Gastrocnemius medialis (tissue), 4 donors: ENCODE measurements at places on chromosomes 1 and 21. TPM values are rescaled to one million over a fixed set of nuclear protein-coding genes. Genes with fewer than 3 reads are reported as not detected.
A peak's percentile ranks its signal among the peaks of the same experiment; 100 is the strongest.

GRCh38 chr1:173475564-173476196, 1.5 kb upstream of the PRDX6 start:
- peaks cover 41% of the 10 kb centered on the region for H3K4me1 ChIP-seq
- H3K4me3 ChIP-seq = peak overlapping the region; percentile 88
- peaks cover 14% of the 10 kb centered on the region for H3K36me3 ChIP-seq
- DNase-seq = no peak
- H3K27ac ChIP-seq = peak overlapping the region; percentile 95

GRCh38 chr1:206832352-206832880, 33.0 kb upstream of the IL20 start:
- no peak overlapping the region for H3K27ac ChIP-seq
- H3K4me1 ChIP-seq = no peaks in the 10 kb centered on the region
- DNase-seq = no peak
- no peak overlapping the region for H3K4me3 ChIP-seq
- no peaks in the 10 kb centered on the region for H3K36me3 ChIP-seq

DNA sequence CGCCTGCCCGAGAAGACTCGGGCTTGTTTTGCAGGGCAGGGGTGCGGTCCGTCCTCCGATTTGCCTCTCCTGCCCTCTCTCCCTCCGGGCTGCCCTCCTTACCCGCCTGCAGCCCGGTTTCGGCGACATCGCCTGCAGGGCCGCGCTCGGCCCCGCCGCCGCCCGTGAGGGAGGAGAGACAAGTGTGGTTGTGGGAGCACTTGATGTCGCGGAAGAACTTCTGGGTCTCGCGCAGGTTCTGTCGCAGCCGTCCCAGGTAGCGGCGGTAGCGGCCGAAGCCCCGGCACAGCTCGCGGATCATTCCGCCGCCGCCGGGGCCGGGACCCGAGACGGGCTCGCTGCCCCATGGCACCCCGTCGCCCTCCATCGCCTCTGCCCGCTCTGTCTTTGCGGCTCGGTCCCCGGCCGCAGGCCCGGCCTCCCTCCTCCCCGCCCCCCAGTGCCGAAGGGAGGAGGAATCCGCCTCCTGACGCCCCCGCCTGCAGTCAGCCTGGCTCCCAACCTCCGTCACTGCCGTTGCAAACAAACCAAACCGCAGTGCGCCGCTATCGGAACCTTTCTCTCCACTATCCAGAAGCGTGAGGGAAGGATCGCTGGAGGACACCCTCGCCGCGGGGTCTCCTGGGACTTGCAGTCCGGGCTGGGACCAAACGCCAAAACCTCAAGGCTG, at the start of gene DSTYK:
Gene DSTYK (minus strand): TSS at position 534 of the 670 bp plus-strand sequence. CDS start 167 bp downstream, at position 367.
- H3K4me1 ChIP-seq = peaks cover 17% of the 10 kb centered on the region
- H3K27ac ChIP-seq = peak within 1 kb of the TSS; percentile 96
- no peaks in the 10 kb centered on the region for H3K36me3 ChIP-seq
- H3K4me3 ChIP-seq = peak within 1 kb of the TSS; percentile 98

- H3K36me3 ChIP-seq = no peaks in the 10 kb centered on the region
- DNase-seq = no peak
- H3K27me3 ChIP-seq = peaks cover 20% of the 10 kb centered on the region
- H3K4me3 ChIP-seq = peak overlapping the region; percentile 32
- H3K4me1 ChIP-seq = peaks cover 5% of the 10 kb centered on the region
Observed at GRCh38 chr1:200242110-200243041, 167.5 kb downstream of the ZNF281 start.

The TNN gene
- not detected for total RNA-seq
